Activated CD4-positive, alpha-beta T cell treated with anti-CD3 and anti-CD28 coated beads, Interleukin-2, amount 10 ng/mL, durations not matched to agents 24 days and 14 days (primary cell): ENCODE measurements at places on chromosomes 11 and 22. TPM values are rescaled to one million over a fixed set of nuclear protein-coding genes. Genes with fewer than 3 reads are reported as not detected.

- no peak for DNase-seq
Observed at GRCh38 chr11:103545551-103545950, 436.3 kb downstream of the DYNC2H1 start.

GRCh38 chr11:78420255-78420764 lies 2.7 kb upstream of the GAB2 start:
- DNase-seq, result peak; percentile 86

GRCh38 chr11:55106391-55106790 lies 155.6 kb upstream of the TRIM48 start:
- DNase-seq, result no peak

GRCh38 chr22:33772745-33773144 lies 147.5 kb downstream of the LARGE1 start:
- DNase-seq, result no peak

GRCh38 chr11:13289081-13289480 lies 11.5 kb downstream of the BMAL1 start:
- DNase-seq, result no peak

The GAB4 gene
- not detected in 2 replicates for total RNA-seq

The FGF4 gene
- not detected in 2 replicates for total RNA-seq

The CACNA1I gene
- 0.05 and 0.07 TPM in 2 replicates for total RNA-seq

The SMTN gene
- total RNA-seq, result 13.9 and 17.9 TPM in 2 replicates
